ENCODE measurements at places on chromosomes 7 and 10.

- DNase-seq = no peak
These were observed 961.5 kb downstream of the PCDH15 start for GRCh38 chr10:53839440-53840039.

GRCh38 chr10:17410907-17411306 is 43.5 kb downstream of the ST8SIA6 start:
- DNase-seq = no peak

DNA sequence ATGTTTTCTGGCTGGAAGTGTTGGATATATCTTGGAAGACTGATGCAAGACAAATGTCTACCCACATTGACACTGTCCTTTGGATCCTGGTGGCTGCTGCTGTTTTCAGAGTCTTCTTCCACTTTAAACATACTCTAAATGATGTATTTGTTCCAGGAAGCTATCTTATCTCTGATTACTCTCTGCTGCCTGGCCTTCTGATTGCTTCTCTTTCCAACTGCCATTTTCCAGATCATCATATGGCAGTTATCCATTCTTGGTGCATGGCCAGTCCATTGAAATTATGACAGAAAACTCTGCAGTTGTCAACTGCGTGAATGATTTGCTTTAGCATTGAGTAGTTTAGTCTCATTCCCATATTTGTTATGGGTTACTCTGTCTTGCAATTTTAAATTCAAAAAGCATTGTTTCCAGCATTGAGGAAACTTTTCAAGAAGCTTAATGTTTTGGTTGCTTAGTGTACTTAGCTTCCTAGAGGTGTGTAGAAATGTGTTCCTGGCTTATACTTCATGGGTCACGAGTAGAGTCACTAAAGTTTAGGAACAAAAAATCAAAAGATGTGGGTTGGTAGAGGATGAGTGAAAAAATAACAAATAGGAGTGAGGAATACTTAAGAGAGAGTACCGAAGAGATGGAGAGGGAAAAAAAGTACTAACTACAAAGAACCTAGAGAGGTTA is 268.3 kb upstream of the MTPN start:
- no peak for DNase-seq

GRCh38 chr10:93775356-93775755 is 17.6 kb downstream of the LGI1 start:
- no peak for DNase-seq

DNA sequence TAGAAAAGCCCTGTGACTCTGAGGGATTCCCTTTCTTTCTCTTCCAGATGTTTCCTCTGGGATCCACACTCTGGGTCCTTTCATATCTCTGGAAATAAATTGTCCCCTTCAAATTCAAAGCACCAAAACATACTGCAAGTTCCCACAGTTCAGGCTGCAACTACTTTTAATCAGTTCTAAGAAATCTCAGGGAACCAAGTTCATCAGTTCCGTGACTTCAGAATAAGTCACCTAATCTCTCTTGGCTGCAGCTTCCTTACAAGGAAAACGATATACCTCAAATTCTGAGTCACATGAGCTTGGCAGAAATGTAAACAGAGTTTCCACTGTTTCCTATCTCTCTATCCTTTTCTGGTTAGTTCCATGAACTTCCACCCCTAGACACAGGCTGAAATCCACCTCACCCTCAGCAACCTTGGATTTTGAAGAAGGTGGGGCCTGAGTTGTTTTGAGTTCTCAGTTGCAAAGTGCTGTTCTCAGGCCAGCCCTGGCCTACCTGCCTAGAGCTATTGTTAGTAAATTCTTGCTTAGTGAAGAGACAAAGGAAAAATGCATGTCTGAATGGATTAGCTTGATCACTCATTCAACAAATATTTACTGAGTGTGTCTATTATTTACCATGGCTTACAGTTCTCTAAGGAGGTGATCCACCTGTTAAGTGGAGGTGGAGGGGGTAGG is 59.3 kb upstream of the IL6 start:
- DNase-seq = no peak

- no peak for DNase-seq
These were observed 751 bp upstream of the GTPBP10 start for GRCh38 chr7:90345595-90346335.
